ENCODE measurements at places on chromosomes 2 and 18. TPM values are rescaled to one million over a fixed set of nuclear protein-coding genes. Genes with fewer than 3 reads are reported as not detected.

The FAP gene
- total RNA-seq, result 16.7 TPM

DNA sequence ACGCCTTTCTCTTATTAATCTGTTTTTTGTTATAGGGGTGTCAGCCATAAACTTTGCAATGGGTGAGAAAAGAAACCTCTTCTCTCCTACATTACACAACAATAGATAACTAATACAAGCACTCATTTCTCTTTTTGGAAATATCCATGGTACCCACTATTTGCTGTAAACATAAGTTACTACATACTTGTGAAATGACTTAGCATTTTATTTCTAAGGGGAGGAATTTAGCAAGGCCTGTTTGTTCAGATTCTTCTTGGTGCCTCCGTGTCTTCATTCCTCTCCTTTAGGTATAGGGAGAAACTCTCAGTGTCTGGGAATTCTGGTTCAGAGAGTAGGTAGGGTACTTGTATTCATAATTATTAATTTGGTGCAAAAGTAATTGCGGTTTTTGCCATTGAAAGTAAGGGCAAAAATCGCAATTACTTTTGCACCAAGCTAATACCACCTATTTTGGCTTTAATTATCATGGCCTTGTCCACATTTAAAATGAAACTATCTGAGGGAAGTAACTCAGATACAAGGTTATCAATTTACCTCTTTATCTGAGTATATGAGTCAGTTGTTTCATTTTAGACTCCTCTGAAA, 134.8 kb downstream of the MREG start:
- no peak for DNase-seq

DNA sequence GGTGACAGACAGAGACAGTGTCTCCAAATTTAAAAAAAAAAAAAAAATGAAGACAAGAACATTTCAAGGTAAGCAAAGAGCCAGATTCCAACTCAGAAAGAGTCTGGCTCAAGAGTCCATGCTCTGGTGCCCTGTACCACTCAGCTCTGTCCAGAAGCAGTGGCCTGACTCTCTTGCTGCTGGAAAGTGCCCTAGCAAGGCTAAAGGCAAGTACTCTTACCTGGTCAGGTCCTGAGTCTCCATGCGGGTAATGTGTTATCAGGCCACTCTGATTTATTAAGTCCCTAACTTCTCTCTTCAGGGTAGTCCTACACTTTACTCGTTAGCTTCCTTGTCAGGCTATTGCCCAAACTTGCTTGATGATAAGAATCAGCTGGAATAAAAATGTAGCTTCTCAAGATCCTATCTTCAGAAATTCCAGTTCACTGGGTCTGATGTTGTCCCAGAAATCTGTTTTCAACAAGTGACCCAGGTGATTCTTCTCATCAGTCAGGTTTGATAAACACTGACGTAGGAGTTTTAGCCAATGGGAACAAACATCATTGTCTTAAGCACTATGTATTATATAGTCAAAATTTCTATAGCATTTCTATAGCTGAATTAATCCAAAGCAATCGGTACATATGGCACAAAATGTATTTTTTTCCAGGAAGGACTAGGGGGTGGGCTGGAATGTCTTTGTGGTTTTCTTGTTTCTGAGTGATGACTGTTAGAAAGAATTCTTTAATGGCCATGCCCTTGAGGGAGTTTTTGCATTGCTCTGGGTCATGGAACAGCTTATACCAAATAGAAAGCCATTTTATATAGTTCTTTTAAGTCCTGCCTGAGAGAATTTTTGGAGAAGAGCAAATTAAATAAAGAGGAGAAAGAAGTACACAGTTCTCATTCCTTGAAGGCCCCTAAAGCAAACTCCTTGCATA, 139.9 kb upstream of the DNMT3A start:
- no peak for DNase-seq

GRCh38 chr2:146278881-146279280, 1565.9 kb upstream of the ACVR2A start:
- no peak for DNase-seq

The CHRND gene
- not detected for total RNA-seq

DNA sequence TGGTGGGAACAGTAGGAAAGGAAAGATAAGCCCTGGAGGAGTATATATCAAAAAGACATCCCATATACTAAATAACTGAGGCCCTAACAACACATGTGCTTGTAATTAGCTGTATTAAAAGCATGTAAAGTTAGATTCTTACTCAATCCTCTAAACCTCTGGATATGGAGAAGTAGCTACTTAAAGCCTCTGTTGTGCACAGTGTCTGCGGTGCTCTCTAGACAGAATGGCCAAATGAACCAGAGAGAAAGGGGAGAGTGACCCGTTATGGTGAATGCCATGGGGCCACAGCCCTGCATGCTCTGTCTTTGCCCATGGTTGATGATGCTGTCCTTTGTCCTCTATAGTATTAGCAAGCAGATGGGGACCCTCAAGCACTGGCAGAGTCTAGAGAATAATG, 104.4 kb upstream of the SLC8A1 start:
- DNase-seq, result no peak

The OR6B2 gene
- total RNA-seq, result not detected

The CENPA gene
- total RNA-seq, result not detected

The REG1B gene
- total RNA-seq, result not detected

DNA sequence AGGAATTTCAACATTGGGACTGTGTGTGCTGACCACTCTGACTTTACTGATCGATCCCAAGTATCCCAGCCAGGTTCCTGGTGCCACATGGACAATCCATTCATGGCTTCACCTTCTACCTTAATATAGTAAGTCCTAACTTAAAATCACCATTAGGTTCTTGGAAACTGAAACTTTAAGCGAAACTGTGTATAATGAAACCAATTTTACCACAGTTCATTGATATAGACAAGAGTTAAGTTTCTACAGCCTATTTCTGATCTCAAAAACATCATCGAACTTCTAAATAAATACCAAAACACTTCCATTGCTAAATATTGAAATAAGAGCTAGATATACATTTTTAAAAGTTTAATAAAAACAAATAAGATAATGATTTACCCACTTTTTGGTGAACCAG, 4.4 kb upstream of the EXOC6B start:
- no peak for DNase-seq

The COX5B gene
- total RNA-seq, result 251 TPM

The TCF23 gene
- total RNA-seq, result not detected

The PRKAG3 gene
- total RNA-seq, result not detected

The BMP10 gene
- total RNA-seq, result not detected

The CTLA4 gene
- not detected for total RNA-seq

The TEKT4 gene
- total RNA-seq, result not detected

The BOLL gene
- not detected for total RNA-seq

GRCh38 chr2:147569426-147569825, 275.4 kb upstream of the ACVR2A start:
- DNase-seq, result no peak

DNA sequence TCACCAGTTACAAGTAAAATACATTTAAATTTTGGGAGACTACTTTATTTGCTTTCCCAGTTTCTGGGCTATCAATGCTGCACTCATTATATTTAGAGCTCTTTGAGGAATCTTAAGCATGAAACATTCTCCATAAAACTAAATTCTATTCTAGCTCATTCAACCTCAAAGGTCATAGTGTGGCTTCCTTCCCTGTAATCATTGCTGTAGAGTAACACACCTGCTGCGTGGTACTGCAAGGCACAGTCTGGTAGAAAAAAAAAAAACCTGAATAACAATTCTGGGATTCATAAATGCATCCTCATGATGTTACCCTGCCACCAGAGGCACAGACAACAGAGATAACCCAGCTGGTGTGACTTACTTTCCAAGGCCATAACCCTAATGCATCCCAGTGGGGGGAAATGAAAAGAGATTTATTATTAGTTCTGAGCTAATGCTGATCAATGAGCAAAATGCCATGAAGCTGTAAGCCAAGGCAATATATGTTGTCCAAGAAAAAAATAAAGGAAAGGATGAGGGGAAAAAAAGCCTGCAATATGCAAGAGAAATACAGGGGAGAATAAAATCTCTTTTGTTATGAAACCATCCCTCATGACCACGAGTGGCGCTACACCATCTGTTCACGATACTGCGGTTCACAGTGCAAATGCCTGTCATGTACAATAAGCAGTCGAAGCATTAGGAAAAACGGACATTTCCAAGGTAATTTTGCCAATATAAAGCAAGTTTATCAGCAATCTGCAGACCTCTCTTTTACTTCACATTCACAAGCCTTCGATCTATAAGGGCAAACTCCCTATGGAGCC, 1481.6 kb upstream of the PIK3C3 start:
- no peak for DNase-seq

DNA sequence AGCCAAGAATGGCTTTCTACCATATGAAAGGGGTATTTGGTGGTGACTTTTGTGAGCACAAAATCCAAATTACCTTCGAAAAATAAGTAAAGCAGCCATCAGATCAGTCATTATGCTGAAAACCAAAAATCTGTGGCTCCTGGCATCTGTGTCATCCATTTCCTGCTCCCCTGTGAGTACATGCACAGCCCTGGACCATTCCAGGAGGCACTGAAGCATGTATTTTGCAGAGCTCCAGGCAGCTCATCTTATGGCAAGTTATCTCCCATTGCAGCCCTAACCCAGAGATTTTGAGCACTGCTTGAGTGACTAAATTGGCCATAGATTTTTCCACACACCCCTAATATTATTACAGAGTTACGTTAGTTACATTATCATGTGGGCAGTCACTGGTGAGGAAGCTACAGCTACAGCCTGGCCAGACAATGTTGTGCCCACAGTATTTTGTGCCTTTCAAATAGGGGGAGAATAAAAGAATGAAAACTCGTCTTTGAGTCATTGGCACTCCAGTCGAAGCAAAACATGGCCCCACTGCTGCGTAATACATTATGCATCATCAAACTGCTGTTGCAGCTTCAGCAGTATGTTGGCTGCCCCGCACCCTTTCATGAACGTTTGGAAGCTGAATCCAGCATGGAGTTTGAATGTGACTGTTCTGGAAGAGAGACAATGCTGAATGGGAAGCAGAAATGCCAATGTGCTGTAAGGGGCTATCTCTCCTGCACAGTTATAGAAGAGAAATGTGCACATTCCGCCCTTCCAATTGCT, 702.2 kb downstream of the RNF144A start:
- no peak for DNase-seq

GRCh38 chr2:11305338-11305737, 39.1 kb downstream of the ROCK2 start:
- no peak for DNase-seq

The FOXD4L1 gene
- not detected for total RNA-seq

DNA sequence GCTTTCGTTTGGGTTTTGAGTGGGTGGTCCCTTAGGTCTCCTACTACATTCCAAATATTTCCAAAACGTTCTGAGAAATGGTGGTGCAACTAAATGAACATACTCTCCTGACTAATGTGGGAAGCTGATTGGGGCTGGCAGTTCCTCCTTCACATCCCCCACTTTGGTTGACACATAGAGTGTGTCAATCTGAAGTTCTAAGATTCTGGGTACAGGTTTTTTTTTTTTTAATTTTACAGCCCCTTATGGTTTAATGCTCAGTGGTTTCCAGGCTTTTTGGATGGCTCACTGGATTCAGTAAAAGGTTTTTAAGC, 58.4 kb upstream of the ITGB6 start:
- DNase-seq, result no peak

The C2orf49 gene
- total RNA-seq, result 12.2 TPM

GRCh38 chr2:28506112-28506910, 10.5 kb downstream of the PLB1 start:
- no peak for DNase-seq

The RASGRP3 gene
- total RNA-seq, result 1.6 TPM

DNA sequence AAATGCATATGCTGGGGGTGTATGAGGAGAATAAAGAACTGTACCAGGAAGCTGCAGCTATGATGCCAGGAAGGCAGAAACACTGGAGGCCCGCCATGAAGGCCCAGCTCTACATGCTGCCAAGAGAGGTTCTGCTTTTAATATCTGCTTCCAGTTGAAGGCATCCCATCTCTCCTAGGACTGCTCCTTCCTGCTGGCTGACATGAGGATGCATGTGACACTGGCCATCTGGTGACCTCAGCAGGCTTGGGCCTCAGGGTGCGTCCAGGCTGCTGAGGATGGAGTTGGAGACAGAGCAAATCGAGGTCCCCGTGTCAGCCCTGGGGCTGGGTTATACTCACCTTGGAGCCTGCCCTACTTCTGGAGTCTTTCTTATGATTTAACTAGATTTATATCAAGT, 49.0 kb downstream of the PSMG2 start:
- DNase-seq, result no peak

GRCh38 chr2:43508209-43508608, 87.6 kb downstream of the THADA start:
- no peak for DNase-seq

DNA sequence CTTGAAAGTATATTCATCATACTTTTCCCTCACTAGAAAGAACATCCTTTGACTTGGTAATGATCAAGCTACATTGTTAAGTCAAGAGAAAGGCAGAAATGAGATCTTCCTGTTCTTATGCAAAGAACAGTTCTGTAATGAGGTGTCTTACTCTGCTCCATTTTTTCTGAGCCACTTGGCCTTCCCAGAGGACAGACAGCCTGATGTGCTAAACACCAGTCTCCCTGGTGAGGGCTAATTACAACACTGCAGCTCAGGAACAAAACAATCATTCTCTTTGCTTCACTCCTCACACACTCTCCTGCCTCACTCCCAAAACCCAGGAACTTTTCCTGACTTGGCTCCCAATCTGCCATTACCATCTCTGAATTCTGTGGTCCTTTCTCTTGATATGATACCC, 25.6 kb downstream of the TACR1 start:
- no peak for DNase-seq

The RAB6D gene
- not detected for total RNA-seq

DNA sequence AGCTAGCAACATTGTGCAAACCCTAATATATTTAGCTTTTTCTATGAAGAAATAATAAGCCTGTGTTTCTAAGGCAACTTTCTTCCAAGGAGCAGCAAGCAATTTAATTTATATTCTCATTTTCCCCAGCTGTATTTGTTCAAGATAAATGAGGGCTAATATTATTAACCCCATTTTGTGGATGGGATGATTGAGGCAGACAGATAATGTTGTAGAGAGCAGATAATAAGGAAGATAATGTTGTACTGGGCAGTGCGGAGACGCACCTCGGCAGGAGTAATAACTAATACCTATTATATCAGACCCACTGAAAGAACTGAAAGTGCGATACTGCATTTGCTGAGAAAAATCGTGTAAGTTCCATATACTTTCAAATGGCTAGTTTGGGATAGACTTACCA, 344.1 kb upstream of the FANCL start:
- DNase-seq, result no peak

Measured in ascending aorta (tissue), 2 donors.